ENCODE measurements at places on chromosomes 4 and X.

GRCh38 chrX:8455557-8455956 is 9.1 kb upstream of the VCX3B start:
- DNase-seq = no peak

DNA sequence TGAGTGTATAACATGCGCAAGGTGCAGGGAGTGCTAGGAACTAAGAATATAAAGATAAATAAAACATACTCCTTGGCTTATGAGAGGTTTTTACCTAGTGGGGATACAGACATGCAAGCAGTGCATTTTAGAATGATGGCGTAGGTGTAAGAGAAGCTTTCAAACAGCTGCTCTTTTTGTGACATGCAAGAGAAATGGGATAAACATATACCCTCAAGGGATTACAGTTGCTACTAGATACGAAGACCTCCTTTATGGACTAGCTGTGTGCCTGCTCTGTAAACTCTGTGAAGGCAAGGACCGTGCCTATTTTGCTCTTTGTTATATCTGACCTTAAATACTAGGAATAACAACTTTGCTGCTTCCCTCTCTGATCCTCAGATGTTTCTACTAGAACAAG is 39.0 kb upstream of the SLITRK4 start:
- no peak for DNase-seq

GRCh38 chrX:149830192-149830873 is 48.6 kb downstream of the MAGEA9 start:
- DNase-seq = peak; percentile 0

GRCh38 chr4:60683973-60684372 is 516.2 kb upstream of the ADGRL3 start:
- DNase-seq = peak; percentile 68

DNA sequence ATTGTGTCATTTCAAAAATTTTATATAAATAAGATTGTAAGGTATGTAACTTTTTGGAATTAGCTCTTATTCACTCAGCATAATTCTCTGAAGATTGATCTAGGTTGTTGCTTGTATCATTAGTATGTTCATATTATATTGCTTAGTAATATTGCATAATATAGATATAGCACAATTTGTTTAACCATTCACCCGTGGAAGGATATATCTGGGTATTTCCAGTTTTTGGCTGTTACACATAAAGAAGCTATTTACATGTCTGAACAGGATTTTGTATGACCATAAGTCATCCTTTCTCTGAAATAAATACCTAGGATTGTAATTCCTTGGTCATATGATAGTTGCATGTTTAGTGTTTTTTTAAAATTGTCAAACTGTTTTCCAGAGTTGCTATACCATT is 82.5 kb downstream of the CPEB2 start:
- no peak for DNase-seq

DNA sequence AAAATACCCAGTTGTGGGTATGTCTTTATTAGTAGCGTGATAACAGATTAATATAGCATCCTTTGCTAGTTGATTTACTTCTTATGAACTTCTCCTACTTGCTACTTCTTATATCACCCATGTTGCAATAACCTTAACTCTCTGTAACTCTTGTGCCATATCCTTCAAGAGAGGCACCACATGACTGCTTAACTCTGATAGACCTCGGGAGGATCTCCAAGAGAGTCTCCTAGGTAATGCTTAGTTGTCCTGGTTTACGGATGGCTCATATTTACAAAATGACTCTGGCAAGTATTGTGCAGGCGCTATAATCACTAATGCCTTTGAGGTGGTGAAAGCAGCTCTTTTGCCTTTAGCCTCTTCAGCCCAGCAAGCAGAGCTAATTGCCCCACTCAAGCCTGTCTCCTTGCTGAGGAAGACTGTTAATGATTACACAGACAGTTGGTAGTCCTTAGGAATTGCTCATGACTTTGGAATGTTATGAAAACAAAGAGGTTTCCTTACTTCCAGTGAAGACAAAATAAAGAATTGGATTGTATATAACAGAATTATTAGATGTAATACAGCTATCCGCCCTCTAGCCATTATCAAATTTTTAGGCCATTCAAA is 1305.8 kb downstream of the PCDH7 start:
- no peak for DNase-seq

DNA sequence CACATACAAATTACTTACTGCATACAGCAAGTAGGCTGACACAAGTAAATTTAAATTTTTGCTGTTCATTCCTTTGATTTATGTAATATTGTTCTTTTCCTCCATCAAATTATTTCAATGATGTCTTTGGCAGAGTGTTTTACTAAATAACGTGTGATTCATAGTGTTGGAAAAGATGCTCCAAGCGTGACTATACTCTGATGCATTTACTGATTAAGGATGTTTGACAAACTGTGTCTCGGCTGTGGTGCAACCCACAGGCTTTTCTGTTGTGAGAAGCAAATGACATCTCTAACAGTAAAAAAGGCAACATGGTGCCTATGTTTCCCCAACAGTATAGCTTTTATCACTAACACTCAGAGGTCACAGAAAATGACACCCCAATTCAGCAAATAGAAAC is 540.9 kb downstream of the PPP4R3C start:
- DNase-seq = no peak

GRCh38 chr4:54625391-54625790 is 32.4 kb upstream of the KIT start:
- peak; percentile 16 for DNase-seq

DNA sequence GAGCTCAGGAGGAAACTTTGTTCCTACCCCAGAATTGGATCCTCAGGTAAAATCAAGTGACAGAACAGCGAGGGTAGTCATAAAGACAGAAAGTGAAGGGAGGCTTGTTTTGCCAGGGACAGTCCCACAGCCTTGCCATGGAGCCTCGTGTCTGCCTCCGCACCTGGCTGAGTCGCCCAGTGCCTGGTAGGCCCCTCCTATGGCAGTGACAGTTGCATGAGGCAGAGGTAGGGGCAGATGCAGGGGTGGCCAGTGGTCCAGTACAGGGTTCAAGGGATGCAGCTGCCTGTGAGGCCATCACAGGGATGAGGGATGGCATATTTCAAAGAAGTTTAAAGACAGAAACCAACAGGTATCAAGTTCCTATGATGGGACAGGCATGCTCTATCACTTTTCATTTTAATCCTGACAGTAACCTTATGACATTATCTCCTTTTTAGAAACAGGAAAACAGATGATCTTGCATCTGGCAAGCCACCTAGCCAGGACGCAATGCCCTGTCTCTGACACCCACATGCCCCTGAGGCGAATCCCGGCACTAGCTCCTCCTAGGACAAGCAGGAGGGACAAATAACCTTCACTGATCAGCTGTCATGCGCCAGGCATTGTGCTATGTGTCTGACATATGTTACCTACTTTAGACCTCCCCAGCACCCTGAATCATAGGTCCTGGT is 127.4 kb upstream of the ENPP6 start:
- no peak for DNase-seq

DNA sequence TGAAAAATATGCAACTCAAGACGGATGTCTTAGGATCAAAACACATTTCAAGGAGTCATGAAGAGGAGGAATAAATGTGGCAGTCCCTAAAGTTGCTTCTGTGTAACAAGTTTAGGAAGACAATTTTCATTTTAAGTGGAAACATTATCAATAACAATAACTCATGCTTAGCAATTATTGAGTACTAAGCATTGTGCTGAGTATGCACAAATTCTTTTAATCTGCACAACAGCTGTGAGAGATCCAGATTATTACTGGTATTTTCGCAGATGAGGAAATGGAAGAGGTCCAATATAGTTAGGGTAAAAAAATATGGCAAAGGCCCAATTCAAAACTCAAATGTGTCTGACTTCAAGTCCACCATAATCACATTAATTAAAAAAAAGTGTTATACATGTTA is 2.9 kb upstream of the TEX13B start:
- no peak for DNase-seq

- no peak for DNase-seq
These were observed 6.8 kb upstream of the ACSL4 start for GRCh38 chrX:109739625-109740432.

- DNase-seq = no peak
These were observed 2037.9 kb upstream of the TENM3 start for GRCh38 chr4:180205276-180205675.

GRCh38 chrX:37315511-37316248 is 33.5 kb upstream of the PRRG1 start:
- DNase-seq = no peak

DNA sequence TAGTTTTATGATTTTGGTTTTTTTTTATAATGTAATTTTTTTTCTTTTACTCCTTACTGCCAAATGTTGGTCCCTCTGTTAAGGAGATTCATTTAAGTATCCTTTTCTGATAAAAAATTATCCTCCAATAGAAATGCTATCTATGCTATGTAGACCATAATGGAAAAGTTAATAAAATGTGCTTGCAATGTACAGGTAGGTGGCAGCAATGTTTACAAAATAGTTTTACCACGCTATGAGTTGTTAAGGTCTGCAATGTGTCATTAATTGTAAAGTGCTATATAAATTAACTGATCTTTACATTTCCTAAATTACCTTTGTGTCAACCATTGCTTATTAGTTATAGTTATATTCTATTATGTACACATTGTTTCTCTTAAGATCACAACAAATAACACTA is 3.8 kb upstream of the CENPC start:
- DNase-seq = no peak

- DNase-seq = no peak
These were observed 153.0 kb downstream of the TENT5D start for GRCh38 chrX:80573275-80573674.

- no peak for DNase-seq
These were observed 477.0 kb downstream of the INPP4B start for GRCh38 chr4:142369141-142369540.

DNA sequence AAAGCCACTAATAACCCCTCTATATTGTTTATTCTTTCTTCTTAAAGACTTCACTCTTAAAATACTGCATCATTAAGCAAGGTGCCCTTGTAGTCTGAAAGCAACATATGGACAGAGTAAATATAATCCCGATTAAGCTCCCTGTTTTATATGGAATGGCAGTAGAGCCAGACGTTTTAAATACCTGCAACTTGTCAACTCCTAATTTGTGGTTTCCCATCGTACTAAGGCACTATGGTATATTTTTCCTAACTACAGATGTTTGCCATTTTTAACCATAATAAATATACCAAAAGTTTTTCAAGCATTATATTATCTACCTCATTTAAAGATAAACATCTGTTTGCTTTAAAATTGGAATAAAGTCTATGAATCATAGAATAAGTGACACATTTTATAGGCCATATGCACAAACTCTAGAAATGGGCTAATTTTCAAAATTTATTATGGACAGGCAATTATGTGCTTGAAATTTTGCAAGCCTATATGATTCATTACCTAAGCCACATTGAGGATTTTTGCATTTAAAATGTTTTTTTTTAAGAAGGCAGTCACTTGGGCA is 194.6 kb downstream of the FRMPD4 start:
- DNase-seq = peak; percentile 11

- DNase-seq = no peak
These were observed 85.1 kb upstream of the HPRT1 start for GRCh38 chrX:134374910-134375309.

DNA sequence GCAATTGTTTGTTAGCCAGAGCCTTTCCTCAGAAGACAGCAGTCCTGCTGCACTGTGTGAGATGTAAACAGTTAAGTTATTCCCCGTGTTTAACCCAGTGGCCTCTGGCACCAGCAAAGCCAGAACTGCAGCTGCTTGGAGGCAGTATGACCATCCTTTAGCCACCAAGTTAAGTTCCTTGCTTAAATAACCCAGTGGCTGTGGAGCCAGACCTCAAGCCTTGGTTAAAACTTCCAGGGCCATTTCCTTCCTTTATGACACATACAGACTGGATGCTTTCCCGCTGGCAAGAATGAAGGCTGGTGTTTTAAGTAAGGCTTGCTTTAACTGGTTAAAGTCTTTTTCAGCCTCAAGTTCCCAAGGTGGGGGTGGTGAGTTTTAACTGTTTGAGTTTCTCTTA is 379.8 kb downstream of the DCAF12L2 start:
- DNase-seq = no peak

DNA sequence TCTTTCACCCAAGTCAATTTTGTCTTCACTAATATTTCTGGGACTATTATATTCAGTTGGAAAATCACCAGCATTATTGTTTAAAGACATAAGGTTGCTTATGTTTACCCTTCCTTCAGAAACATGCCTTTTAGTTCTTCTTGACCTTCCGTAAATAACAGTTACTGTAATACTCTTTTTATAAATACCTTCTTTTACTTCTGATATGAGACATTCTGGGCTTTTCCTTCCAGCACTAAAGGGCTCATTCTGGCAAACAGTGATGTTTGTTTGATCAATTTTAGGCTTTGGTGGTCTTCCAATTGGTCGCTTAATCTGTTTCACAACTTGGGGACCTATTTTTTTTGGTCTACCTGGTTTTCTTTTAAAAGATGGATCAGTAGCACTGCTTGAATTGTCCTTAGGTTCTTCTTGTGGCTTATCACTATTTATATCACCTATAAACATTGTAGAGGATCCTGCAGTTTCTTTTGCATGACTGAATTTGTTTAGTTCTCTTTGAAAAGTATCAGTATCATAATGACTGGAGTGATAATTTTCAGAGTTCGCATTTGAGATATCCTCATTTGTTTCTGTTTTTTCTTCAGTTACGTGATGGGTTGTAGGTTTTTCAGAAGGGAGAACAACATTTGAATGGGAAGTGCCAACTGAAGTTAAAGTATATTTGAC is 64.8 kb downstream of the NCAPG start:
- DNase-seq = no peak

GRCh38 chrX:144722307-144722706 is 525.0 kb upstream of the SPANXN1 start:
- DNase-seq = no peak

GRCh38 chrX:42420426-42420825 is 357.5 kb downstream of the PPP1R2C start:
- DNase-seq = no peak

GRCh38 chr4:7364979-7365378 is 69.8 kb downstream of the PSAPL1 start:
- no peak for DNase-seq

DNA sequence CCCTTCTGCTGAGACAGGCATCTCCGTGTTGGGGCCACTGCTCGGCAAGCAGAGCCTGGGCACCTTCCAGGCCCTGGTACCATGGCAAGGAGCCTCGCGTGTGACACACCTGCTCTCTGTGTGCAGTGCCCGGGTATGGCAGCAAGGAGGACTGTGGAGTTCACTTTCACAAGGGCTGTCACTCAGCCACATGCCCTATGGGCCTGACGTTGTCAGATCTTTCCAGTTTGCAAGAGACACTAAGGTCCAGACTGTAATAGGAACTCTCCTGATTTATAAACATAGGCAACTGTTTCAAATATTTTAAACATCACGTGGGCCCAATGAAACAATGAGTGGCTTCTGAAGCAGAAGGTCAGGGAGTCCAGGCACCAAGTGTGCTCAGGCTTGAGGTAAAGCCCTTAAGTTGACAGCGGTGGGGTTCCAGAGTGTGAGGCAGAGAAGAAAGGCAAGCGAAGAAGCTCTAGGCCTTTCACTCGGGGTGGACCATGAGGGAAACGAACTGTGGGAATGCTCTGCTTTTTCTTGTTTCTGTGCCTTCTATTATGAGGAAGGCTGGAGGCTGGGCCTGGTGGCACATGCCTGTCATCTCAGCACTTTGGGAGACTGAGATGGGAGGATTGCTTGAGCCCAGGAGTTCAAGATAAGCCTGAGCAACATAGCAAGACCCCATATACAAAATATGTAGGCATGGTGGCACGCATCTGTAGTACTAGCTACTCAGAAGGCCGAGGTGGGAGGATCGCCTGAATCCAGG is 108.6 kb upstream of the TRIM2 start:
- DNase-seq = no peak
